CD4-positive, alpha-beta T cell treated with Interleukin-6 for 4 hours (primary cell): ENCODE measurements at places on chromosomes 16 and 17.

DNA sequence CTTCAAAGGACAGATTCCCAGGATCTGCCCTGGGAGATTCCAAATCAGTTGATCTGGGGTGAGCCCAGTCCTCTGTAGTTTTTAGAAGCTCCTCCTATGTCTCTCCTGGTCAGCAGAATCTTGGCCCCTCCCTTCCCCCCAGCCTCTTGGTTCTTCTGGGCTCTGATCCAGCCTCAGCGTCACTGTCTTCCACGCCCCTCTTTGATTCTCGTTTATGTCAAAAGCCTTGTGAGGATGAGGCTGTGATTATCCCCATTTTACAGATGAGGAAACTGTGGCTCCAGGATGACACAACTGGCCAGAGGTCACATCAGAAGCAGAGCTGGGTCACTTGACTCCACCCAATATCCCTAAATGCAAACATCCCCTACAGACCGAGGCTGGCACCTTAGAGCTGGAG, 840 bp upstream of the CDH5 start:
- DNase-seq, result no peak

GRCh38 chr17:81033535-81034167, 1.3 kb upstream of the BAIAP2 start:
- no peak for DNase-seq

DNA sequence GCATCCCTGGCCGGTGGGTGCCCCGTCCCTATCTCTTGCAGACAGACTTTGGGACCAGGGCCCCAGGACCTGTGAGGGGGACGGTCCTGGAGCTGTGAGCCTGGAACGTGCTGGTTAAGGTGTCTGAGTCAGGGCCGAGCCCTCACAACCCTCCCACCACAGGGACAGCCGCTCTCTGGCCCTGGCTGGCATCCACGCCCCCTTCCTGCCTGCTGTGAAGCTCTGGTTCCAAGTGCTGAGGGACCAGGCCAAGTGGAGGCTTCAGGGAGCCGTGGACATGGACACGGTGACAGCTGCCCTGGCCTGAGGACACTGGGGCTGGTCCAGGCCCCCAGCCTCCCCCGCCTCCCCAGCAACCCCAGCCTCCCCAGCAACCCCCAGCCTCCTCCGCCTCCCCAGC, 6.6 kb downstream of the TSR3 start:
- DNase-seq, result no peak

- DNase-seq, result no peak
These were observed 14.8 kb downstream of the KIF18B start for GRCh38 chr17:44932787-44933097.

DNA sequence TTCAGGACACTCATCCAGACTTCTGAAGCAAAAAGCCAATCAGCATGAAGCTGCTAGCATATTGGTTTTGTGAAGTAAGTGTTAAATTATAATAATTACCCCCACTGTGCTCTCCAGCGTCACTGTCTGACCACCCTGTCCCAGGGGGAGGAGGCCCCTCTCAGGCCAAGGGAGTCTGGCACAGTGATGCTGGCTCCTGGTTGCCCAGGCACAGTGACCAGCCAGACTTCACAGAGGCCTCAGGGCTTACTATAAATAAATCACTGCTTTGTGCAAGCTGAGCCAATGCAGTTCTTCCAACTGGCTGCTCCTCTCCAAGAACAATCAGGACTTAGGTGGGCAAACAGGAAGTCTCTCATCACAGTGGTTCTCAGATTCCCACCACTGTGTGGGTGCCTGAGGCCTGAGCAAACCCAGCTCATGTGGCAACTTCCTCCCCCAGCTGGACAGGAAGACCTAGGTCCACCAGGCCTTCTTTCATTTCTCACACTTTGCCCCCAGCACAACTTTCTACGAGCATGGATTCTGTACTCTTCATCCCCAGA, 1.7 kb upstream of the DBNDD1 start:
- no peak for DNase-seq

DNA sequence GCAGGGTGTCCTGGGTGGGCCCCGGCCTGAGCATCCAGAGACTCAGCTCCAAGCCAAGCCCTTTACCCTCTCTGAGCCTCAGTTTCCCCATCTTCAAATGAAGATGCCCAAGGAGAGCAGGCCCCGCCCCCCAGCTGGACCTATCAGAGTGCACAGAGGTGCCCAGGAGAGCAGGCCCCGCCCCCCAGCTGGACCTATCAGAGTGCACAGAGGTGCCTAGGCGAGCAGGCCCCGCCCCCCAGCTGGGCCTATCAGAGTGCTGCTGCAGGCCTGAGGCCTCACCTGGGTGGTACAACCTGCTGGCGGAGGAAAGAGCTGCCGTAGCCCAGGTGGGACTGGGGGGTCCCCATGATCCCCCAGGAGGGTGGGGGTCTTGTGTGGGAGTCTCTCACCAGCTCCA, 3.4 kb upstream of the SSTR5 start:
- no peak for DNase-seq

DNA sequence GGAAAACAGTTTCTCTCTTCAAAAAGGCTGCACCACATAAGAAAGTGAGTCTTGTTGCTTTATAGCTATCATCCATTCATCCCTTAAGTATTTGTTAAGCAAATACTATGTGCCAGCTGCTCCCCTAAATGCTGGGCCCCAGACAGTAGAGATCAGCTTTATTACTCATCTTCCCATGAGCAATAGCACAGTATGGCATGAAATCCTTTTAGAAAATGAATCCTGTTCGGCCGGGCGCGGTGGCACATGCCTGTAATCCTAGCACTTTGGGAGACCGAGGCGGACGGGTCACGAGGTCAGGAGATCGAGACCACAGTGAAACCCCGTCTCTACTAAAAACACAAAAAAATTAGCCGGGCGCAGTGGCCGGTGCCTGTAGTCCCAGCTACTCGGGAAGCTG, 99.5 kb downstream of the MYO1D start:
- DNase-seq, result no peak

DNA sequence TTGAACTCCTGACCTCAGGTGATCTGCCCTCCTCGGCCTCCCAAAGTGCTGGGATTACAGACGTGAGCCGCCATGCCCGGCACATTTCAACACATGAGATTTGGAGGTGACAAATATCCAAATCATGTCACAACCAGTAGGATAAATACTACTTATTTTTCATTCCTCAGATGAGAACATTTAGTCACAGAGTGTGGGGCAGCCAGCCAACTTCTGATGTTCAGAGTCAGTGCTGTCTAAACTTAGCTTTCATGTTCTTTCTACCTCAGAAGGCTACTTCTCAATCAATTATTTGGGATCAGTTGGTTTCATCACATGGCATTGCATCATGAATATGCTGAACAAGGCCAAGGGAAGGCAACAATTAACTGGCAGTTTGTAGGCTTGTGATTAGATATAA, 134.5 kb downstream of the CDH13 start:
- no peak for DNase-seq

- no peak for DNase-seq
These were observed 3.2 kb downstream of the HS3ST3A1 start for GRCh38 chr17:13598353-13599167.

DNA sequence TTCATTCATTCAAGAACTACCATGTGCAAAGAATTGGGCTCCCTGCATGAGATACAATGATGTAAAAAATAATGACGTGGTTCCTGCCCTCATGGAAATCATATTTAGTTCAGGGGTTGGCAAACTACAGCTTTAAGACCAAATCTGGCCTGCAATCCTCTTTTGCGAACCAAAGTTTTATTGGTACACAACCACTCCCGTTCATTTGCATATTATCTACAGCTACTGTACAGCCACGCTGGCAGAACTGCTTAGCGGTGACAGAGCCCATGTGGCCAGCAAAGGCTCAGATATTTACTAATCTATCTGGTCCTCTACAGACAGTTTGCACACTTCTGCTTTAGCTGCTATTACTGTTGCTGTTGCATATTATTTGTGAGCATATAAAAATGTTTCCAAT, 167.7 kb downstream of the XYLT1 start:
- DNase-seq, result no peak

GRCh38 chr17:10628756-10629155, 28.4 kb downstream of the MYH3 start:
- no peak for DNase-seq

- DNase-seq, result no peak
These were observed 17.7 kb upstream of the RAP1GAP2 start for GRCh38 chr17:2778489-2778888.

- DNase-seq, result no peak
These were observed 1.4 kb downstream of the GIT1 start for GRCh38 chr17:29588017-29588561.

- DNase-seq, result no peak
These were observed 45.9 kb upstream of the GNAO1 start for GRCh38 chr16:56145369-56145768.
